Adipose tissue (tissue), 3 donors: ENCODE measurements at places on chromosomes 6 and 20. TPM values are rescaled to one million over a fixed set of nuclear protein-coding genes. Genes with fewer than 3 reads are reported as not detected.

Gene ZNFX1
- 10.7 TPM for polyA plus RNA-seq

Gene CAGE1
- not detected for polyA plus RNA-seq

Gene PTCHD4
- polyA plus RNA-seq = 0.10 TPM

Gene TREML2
- 0.67 TPM for polyA plus RNA-seq

Gene CDSN
- not detected for polyA plus RNA-seq

Gene GRIK2
- polyA plus RNA-seq = 0.22 TPM

Gene RIPPLY2
- polyA plus RNA-seq = not detected

Gene PRSS35
- polyA plus RNA-seq = 0.11 TPM

Gene ULBP1
- polyA plus RNA-seq = 0.03 TPM

Gene MATN4
- polyA plus RNA-seq = not detected

Gene HDGFL1
- polyA plus RNA-seq = not detected

Gene TRIM40
- not detected for polyA plus RNA-seq

Gene SIRPD
- not detected for polyA plus RNA-seq

Gene OR2H2
- not detected for polyA plus RNA-seq

Gene SLC17A2
- not detected for polyA plus RNA-seq

Gene TBX18
- polyA plus RNA-seq = 0.47 TPM

Gene MEP1A
- polyA plus RNA-seq = 0.09 TPM

Gene MLIP
- polyA plus RNA-seq = 1.2 TPM

Gene MEA1
- 90.3 TPM for polyA plus RNA-seq
